ENCODE measurements at places on chromosomes 3 and 15.

GRCh38 chr3:53921296-53921695, 29.6 kb upstream of the SELENOK start:
- no peak for DNase-seq

GRCh38 chr3:16811950-16812349, 72.8 kb upstream of the PLCL2 start:
- DNase-seq: no peak

DNA sequence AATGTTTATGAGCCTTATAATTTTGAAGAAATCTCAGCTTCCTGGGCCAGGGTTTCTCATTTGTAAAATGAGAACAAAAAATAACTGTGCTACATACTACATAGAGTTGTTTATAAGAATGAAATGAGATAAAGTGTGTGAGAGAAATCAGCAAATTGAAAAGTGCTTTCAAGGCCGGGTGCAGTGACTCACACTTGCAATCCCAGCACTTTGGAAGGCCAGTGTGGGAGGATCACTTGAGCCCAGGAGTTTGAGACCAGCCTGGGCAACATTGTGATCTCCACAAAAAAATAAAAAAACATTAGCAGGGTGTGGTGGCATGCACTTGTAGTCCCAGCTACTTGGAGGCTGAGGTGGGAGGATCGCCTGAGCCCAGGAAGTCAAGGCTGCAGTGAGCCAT, 22.4 kb downstream of the FOXB1 start:
- DNase-seq: no peak

DNA sequence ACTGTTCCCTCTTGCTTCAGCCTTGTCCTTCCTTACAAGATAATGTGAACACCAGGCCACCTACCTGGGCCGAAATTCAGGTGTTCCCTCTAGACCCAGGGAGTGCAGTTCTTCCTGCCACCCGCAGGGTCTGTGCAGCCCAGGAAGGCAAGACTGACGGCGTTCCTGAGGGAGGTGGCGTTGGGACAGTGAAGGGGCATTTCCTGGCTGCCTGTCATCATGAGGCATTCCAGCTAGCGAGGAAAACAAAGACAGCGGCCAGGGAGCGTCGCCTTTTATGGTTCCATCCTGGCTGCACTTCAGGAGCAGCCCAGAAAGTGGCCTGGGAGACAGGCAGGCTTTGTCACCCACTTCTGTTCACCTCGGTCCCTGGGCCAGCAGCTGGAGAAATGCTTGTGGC, 84.8 kb upstream of the WNT5A start:
- DNase-seq: no peak

GRCh38 chr3:184788751-184789150, 23.2 kb upstream of the VPS8 start:
- no peak for DNase-seq

DNA sequence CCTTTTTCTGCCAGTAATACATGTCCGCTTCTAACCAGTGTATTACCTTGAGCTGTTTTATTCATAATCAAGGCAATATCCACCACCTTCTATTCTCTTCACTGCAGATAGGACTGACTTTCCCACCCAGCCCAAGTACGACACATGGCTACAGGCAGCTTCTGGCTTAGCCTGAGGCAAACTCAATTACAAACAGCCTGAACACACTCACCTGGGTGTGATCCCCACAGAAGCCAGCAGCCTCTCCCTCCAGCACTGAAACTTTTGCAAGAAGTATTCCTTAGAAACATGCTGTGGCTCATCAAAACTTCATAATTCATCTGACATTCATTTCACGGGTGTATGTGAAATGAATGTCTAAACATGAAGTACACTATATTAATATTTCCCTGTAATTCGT, 13.5 kb upstream of the KCNMB3 start:
- DNase-seq: no peak

DNA sequence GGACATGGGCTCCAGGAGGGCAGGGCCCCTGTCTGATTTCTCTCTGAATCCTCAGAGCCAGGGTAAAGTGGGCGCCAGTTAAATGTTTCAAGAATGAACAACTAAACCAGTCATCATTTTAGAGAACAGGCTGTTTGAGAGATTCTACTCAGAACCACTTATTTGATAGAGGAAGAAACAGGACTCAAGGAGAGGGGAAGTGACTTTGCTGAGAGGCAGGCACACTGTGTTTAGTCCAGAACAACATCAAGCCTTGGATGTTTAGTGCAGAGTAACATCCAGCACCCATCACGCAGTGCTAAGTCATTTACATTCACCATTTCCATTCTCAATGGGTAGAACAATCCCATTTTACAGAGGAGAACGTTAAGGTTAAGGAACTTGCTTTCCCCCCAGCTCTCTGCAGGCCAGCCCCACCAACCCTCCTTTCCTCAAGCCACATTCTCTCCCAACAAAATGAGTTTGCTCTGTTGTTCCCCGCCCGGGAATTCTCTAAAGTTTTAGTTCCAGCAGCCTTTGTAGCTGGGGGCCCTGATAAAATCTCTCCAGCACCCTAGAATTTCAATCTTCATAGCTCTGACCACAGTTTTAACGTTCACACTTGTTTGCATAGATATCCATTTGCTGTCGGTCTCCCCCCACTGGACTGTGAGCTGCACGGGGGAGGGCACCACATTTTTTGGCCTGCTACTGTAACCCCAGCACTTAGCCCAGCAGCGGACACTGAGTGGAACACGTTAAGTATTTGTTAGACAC, 962 bp downstream of the NMNAT3 start:
- no peak for DNase-seq

GRCh38 chr3:136195258-136196063, 674 bp downstream of the MSL2 start:
- DNase-seq: peak; percentile 79

DNA sequence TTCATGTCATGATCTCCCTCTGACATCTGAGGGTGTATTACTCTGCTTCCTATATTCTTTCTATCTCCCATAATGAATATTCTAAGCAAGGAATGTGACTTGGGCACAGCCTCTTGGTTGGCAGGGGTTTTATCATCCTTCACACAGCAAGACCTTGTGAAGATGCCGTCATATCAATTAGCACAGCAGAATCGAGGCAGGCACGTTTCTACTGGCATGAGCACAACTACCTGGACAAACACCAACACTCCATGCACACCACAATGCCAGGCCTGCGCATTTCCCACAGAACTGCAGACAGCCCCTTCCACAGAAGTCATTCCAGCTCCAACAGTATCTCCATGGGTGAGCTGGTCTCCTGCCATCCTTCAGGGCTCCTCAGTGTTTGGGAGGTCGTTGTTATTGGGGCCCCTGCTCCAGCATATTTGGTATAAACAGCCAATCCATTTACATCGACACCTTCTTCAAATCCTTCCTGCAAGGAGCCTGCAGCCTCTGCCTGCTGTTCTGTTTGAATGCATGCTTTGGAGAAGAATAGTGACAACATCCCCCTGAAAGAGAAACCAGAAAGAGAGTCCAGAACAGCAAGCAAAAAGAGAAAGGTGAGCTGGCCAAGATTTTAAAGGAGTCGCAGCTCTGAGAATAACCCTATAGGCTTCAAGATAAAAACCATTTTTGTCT, 275.5 kb downstream of the SHOX2 start:
- DNase-seq: no peak

All from T-helper 22 cell (primary cell).